ENCODE measurements at places on chromosomes 6 and 20. TPM values are rescaled to one million over a fixed set of nuclear protein-coding genes. Genes with fewer than 3 reads are reported as not detected.

The MCCD1 gene
- total RNA-seq = not detected

- H3K27me3 ChIP-seq = no peaks in the 10 kb centered on the region
- no peak for DNase-seq
- no peaks in the 10 kb centered on the region for H3K4me1 ChIP-seq
- no peaks in the 10 kb centered on the region for H3K36me3 ChIP-seq
- H3K27ac ChIP-seq = no peak overlapping the region
Measured at GRCh38 chr6:160462551-160463109, 114.5 kb downstream of the SLC22A3 start.

- no peak for DNase-seq
- H3K36me3 ChIP-seq = no peaks in the 10 kb centered on the region
- H3K4me1 ChIP-seq = no peaks in the 10 kb centered on the region
- H3K4me3 ChIP-seq = no peak overlapping the region
- H3K27me3 ChIP-seq = no peaks in the 10 kb centered on the region
- H3K27ac ChIP-seq = no peak overlapping the region
Measured at GRCh38 chr6:119147101-119148053, 68.9 kb upstream of the FAM184A start.

DNA sequence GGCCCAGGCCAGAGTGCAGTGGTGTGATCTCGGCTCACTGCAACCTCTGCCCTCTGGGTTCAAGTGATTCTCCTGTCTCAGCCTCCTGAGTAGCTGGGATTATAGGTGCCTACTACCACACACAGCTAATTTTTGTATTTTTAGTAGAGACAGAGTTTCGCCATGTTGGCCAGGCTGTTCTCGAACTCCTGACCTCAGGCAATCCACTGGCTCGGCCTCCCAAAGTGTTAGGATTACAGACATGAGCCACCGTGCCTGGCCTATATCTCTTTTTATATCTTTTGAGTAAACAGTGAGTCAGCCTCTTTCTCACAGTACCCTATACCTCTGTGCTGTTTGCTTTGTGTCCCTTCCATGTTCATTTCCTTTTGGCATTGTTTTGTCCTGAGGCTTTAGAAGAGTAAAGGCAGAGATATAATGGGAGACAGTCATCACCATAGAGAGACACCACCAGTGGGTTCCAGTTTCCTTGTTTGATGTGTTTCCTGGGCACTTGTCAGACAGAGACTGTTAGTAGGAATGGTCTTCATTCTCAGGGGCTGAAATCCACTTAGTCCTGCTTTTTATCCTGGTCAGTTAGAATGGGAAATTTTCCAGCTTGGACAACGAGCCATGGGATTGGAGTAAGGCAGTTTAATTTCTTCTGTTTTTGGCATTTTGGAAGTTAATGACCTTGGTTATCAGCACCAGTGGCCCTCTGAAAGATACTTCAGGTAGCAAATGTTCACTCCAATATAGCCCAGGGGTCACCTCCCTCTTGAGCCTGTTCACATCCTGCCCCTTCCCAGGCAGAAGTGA lies 32.2 kb upstream of the ASXL1 start:
- H3K4me1 ChIP-seq = no peaks in the 10 kb centered on the region
- no peak overlapping the region for H3K4me3 ChIP-seq
- DNase-seq = no peak
- no peaks in the 10 kb centered on the region for H3K36me3 ChIP-seq

DNA sequence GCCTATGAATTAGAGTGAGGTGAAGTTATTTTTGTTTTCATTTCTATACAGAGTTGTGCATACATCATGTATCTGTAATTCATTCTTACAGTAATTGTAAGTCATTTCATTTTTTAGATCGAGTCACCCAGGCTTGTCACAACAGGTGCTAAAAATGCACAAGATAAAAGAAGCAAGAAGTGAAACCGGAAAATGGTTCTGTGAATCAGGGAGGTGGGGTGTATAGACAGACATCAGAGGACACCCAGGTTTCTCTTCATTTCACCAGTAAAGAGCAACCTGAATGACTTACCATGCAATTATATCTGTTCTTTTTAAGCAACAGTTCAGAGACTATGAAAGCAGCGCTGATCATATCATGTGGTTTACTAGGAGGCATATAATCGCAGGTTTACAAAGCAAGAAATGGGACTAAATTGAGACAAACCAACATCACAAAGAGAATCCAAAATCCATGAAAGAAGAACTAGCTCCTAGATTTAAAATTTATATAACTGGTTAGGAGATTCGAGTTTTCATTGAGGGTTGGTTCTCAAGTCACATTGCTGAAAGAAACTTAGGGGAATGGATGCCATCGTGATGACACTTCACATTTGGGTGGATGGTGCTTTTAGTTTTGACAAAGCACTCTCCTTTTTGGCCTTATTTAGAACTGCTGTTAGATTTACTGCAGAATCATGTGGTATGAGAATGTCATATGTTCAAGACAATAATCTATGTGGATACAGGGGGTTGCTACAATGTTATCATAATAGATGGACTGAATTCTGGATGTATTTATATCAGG lies 27.9 kb upstream of the TBC1D7 start:
- H3K36me3 ChIP-seq = no peaks in the 10 kb centered on the region
- no peak for DNase-seq
- H3K27me3 ChIP-seq = no peaks in the 10 kb centered on the region
- H3K27ac ChIP-seq = no peak overlapping the region
- no peaks in the 10 kb centered on the region for H3K4me1 ChIP-seq

Measured in right lobe of liver (tissue), 6 donors.